ENCODE measurements at places on chromosomes 3 and 15.

DNA sequence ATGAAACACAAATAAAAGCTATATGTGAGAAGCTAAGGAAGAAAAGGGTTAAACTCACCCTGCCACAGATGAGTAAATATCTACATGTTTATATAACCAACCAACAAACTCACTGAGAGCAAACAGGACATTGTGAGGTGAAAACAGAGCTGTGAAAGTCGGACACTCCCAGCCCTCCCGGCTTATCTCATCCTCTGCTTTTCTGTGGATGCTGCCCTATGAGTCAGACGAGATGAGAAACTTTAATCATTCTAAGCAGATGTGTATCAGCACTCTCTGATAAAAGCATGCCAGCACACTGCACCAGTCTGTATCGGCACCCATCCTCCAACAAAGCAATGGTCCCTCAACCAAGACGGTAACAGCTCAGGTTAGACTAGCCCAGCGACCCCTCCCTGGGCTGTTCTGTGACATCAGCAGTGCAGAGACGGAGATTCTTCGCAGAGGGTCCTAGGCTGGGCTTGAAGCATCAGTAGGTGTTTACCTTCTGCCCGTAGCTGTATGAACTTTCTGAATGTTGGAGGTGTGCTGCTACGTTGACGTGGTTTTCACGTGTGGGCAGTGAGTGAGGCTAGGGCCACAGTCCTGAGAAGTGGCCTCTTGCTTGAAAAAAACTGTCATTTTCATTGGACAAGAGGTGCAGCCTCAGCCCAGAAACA is 119.8 kb upstream of the ALDH1A3 start:
- peak; percentile 80 for DNase-seq

DNA sequence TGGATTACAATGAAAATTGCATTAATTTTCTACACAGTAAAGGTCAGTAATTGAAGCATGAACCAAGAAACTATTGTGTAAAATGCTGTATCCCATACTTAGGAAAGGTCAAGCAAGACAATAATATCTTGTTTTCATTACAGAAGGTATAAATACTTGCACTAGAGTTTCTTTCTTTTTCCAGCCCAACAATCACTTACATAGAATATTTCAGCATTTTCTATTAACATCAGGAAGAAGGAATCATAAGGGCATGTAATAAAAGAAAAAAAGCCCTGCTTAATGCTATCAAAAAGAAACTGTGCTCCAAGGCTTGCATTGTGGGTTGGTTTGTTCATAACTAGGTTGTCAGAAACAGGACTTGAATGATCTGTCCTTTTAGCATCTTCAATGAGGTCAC is 215.1 kb downstream of the MCTP2 start:
- no peak for DNase-seq

DNA sequence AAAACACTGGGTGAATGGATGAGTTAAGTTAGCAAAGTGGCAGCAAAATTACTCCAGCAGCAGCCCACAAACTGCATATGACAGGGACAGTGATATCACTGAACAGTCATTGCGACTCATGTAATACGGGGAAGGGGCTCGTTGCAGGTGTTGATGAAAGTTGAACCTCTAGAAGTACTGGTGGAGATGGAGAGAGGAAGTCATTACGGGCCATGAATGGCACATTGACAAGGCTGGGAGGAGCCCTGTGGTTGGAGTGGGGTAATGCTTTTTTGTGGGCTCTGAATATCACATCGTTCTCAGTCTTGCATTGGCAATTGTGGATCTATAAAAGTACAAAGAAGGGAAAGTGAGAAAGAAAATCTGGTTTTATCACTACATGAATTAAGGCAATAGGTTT is 278.1 kb downstream of the ZPLD1 start:
- DNase-seq = no peak

DNA sequence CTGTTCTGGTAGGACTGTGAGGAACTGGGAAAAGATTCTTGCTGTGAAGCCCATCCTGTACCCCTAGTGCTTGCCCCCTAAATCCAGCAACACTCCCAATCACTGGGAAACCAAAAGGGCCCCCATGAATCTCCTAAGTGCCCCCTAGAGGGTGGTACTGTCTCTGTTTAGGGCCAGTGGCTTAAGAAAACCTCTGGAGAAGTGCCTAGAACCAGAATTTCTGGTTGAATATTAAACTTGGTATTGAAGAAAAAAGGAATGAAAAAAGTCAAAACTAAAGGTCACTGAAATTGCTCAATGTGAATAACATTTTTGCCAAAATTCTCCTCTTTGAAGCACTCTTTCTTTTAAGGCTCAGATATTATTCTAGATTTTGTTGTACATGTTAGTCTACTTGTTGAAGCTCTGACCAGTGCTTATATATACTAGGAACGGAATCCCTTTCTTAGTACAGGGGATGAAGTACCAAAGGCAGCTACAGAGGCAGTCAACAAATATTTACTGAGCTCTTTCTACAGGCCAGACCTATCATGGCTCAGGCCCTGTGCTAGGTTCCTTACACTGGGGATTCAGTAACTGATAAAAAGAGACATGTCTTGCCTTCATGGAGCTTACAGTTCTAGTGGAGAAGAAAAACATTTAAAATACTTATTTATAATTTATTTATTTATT is 138.8 kb downstream of the MYLK start:
- no peak for DNase-seq

GRCh38 chr3:46466273-46466672 is 1.6 kb upstream of the LTF start:
- no peak for DNase-seq

DNA sequence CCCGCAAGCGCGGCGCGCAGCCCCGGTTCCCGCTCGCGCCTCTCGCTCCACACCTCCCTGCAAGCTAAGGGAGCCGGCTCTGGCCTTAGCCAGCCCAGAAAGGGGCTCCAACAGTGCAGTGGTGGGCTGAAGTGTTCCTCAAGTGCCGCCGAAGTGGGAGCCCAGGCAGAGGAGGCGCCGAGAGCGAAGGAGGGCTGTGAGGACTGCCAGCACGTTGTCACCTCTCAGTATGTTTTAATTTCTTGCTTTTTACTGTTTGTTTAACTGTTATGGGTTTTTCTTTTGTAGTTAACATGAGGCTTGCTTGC is 1525.7 kb downstream of the SI start:
- DNase-seq = no peak

GRCh38 chr3:123032057-123032456 is 4.5 kb upstream of the SEMA5B start:
- DNase-seq = no peak

- DNase-seq = no peak
Observed at GRCh38 chr3:20194793-20195460, 8.9 kb upstream of the SGO1 start.

- DNase-seq = no peak
Observed at GRCh38 chr3:4828279-4829030, 150.8 kb upstream of the BHLHE40 start.

All from skin of body (tissue), 3 donors.